Activated CD4-positive, alpha-beta T cell treated with anti-CD3 and anti-CD28 coated beads for 4 hours (primary cell): ENCODE measurements at places on chromosomes 4 and X.

DNA sequence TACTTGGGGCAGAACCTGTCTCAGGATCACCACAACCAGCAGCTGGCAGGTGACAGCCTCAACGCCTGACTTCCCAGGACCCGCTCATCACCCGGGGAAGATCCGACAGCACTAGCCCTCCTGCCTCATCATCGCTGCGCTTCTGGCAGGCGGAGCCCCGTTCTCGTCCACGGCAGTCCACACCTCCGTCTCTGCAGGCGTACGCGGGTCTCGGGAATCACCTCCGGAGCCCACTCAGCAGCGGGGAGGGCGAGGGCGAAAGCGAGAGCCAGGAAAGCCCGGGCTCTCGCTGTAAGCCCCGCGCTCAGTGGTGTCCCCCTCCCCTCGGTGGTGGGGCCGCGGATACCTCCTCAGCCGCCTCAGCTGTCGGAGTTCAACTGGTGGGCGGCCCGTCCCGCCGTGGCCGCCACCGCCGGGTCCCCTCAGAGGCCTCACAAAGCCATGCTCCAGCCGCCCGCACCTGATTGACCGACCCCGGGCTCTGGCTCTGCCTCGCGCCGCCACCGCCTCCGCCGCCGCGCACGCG, 518 bp upstream of the CNKSR2 start:
- DNase-seq, result peak; percentile 21

DNA sequence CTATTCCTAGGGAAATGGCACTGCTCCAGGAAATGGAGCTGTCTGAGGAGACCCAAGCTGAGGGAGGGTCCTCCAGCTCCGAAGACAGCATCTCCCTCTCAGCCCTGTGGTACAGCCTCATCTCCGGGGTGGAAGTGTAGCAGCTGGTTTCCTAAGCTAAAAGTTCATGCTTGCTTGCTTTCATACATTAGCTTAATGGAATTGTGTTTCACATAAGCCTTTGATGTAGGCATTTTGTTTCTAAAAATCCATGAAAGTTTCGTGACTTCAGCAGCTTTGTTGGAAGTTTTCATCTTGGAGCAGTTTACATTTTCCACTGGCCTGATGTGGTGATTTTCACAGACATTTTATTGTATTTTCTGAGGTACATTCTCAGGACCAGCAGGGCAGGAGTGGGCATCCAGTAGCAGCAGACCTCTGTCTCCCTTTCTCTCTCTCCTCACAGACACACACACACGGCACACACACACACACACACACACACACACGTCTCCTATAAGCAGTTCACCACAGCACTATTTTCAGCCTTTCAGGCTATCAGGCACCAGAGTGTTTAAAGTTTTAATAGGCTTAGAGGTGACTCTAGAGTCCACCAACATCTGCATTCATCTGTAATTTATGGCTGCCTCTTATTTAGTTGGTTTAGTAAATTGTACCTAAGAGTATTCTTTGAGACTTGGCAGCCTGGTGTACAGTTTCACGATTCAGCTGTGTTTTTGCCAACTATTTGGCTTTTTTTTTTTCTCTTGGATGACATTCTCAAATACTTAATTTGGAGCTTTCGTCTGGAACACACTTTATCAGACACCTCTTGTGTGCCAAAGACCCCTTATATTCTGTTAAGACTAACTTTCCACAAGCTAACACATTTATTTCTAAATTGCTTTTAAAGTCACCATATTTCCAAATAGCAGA, 225.8 kb upstream of the SFRP2 start:
- DNase-seq, result no peak

DNA sequence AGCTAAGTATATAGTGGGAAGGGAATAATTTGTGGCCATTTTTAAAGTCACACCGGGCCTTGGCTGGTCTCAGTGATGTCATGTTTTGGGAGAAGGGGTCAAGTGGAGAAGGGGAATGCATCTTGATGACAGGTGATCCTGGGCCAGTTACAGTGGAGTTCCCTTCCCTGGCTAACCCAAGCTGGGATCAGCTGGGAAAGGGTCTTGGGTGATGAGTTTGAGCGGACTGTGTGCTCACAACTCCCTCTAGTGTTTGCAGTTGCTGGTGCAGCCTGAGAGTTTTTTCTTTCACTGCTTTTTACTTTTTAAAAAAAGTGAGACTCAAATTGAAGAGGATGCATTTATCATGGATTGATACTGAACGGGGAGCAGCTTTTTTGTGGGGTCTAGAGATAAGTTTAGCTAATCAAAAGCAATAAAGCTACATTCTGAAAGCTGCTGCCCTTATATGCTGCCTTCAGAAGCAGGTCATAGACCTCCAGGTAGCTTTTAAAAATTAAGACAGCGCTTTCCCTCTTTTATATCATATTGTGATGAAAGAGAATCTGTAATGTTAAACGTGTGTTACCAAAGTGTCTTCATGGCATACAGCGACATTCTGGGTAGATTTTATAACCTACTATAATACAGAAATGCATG, 164.7 kb downstream of the DCLK2 start:
- DNase-seq, result no peak

- no peak for DNase-seq
Observed at GRCh38 chr4:126361287-126361686, 1046.5 kb downstream of the FAT4 start.

GRCh38 chr4:156815717-156816359, 155.8 kb downstream of the PDGFC start:
- DNase-seq, result no peak

- no peak for DNase-seq
Observed at GRCh38 chrX:131572372-131573014, 28.6 kb downstream of the OR13H1 start.

DNA sequence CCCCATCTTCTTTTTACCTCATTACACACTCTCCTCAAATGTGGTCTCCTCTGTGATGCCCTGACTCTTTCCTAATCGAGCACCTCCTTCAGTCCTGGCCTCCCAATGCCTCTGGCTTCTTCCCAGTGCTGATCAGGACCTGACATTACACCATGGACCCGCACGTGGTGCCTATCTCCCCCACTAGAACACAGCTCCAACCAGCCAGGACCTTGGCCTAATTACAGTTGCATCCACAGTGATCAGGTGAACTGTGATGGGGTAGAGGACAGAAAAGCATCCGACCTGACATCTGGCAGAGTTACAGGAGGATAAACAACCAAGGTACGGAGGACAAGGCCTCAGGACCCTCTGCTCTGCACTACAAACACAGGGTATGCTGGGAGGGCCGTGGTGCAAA, 12.4 kb downstream of the LYAR start:
- no peak for DNase-seq

GRCh38 chr4:110808351-110808878, 185.5 kb upstream of the PITX2 start:
- no peak for DNase-seq

DNA sequence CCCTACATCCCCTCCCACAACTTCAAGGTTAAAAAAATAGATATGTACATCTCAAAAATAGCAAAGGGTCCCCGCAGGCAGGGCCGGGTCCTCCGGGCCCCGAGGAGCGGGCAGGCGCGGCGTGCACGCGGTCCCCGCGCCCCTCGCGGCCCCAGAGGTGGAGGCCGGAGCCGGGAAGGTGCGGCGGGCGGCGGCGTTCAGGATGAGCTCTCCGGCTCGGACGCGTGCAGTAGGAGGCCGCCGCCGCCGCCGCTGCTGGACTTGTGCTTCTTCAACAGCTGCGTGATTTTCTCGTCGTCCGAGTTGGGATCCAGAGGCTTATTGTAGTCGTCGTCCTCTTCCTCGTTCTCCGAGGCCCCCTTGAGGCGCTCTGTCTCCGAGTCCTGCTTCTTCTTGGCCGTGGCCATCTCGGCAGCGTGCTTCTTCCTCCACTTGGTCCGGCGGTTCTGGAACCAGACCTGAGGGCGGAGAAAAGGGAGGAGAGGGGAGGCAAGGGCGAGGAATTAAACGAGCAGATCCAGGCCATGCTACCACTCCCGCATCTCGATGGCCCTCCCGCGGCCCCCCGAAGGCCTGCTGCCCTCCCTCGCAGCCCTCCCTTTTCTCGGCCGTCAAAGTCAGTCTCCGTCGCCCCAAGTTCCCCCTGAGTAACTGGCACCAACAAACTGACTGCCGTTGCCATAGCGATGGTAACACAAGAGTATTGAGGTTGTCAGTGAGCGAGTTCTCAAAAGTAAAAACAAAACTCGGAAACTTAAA, 5.8 kb downstream of the NKX6-1 start:
- no peak for DNase-seq

DNA sequence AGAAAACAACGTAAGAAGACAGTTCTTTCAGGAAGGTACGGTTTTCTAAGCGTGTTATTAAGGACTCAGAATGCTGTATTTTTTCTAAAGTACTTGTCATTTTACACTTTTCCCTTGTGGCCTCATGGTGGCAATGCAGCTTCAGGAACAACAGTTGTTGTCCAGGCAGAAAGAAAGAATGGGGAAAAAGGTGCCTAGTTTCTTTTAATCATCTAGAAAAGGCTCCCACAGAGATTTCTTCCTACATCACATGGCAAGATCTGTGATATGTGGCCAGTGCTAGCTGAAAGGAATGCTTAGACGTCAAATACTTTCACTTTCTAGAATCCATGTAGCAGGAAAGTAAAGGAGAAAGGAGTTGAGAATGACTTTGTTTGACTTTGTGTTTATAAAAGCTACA, 49.0 kb upstream of the TRAM1L1 start:
- no peak for DNase-seq

GRCh38 chr4:48493452-48494100, 3.5 kb downstream of the ZAR1 start:
- no peak for DNase-seq

DNA sequence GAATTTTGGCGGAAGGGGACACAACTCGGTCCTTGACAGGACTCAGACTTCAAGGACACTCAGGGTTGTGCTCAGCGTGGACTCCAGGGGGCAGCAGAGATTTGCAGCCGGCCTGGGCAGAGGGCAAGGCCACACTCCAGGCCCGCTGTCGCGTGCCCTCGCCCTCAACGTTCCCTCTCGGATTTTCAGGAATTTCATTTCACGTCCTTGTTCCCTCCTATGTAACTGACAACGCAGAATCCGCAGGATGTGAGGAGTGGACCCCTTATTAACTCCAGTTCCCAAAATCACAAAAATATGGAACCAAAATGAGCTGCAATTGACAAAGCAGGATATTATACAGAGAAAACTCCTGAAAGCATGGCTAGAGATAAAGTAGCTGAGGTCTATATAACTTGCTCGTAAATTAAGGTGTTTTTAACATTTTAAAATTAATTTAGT, 21.0 kb upstream of the DCTD start:
- DNase-seq, result peak; percentile 62

GRCh38 chrX:19912-20571, 261.1 kb upstream of the PLCXD1 start:
- DNase-seq, result no peak

- no peak for DNase-seq
Observed at GRCh38 chr4:151114986-151115385, 15.6 kb downstream of the RPS3A start.

DNA sequence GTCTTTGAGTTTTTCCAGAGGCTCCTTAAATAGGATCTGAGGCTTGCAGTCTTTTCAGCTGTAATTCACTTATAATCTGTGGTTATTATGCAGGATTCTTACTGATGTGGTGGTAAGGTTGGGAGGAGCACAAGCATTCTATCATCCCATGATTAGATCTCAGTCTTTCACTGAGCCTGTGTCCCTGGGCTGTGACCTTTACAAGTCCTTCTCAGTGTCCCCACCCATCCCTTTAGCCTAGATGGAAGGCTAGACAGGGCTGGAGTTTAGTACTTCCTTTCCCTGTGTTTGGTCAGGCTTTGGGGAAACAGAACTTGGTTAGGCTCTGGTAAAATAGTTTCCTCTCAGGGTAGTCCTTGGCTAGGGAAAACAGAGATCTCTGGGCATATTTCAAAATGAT, 17.1 kb upstream of the NKAP start:
- DNase-seq, result no peak

DNA sequence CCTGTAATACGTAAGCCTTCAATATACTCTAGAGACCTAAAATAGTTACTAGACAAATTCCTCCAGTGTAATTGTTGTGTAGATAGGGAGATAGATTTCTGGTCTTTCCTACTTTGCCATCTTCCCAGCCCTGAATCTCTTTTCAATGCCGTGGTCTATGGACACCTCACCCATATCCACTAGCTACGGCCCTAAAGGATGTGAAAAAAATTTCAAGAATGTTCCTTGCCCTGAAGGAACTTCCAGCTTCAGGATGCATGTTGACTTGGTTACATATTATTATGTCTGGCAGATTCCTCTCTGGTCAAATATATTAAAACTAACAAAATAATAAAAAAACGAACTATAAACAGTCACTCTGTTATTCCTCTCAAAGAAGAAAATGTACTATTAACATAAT, 52.4 kb upstream of the TSPAN5 start:
- no peak for DNase-seq

- DNase-seq, result no peak
Observed at GRCh38 chr4:27215220-27215826, 354.7 kb downstream of the STIM2 start.

- DNase-seq, result no peak
Observed at GRCh38 chr4:158316264-158316663, 106.0 kb downstream of the TMEM144 start.

GRCh38 chr4:98101988-98102387, 41.3 kb downstream of the STPG2 start:
- no peak for DNase-seq

DNA sequence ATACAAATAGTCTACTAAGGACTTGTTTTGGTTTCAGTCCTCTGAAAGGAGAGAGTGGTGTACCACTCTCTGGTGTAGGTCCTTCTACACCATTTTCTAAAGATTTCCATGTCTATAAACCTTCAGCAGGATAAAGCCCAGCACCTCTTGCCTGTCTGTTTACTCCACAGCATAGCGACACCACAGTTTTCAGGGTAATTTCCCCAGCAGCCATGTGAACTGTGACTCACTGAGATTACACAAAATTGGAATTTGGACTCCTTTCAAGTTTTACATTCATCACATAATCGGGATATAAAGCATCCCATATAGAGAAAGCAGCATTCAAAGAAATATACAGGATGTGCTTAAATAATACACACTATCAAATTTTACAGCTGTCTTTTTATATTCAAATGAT, 229.6 kb downstream of the PRDM5 start:
- DNase-seq, result no peak

DNA sequence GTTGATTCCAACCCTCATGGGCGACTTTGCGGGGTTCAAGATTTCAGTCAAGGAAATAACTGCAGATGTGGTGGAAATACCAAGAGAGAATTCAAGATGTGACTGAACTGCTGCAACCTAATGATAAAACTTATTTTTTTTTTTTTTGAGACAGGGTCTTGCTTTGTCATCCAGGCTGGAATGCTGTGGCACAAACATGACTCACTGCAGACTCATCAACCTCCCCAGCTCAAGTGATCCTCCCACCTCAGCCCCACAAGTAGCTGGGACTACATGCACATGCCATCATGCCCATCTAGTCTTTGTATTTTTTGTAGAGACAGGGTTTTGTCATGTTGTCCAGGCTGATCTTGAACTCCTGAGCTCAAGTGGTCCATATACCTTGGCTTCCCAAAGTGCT, 19.5 kb upstream of the WDFY3 start:
- DNase-seq, result no peak

GRCh38 chr4:8198906-8199593, at the start of gene SH3TC1:
Gene SH3TC1 (plus strand): TSS chr4:8199290. CDS start chr4:8205195, 5,905 bp downstream.
- DNase-seq, result peak; percentile 35

GRCh38 chr4:147012059-147012707, 66.5 kb upstream of the TTC29 start:
- no peak for DNase-seq

GRCh38 chr4:171834640-171835039, 21.4 kb downstream of the GALNTL6 start:
- DNase-seq, result no peak
